ENCODE measurements at places on chromosomes 1 and 21. TPM values are rescaled to one million over a fixed set of nuclear protein-coding genes. Genes with fewer than 3 reads are reported as not detected.

Gene MNDA
- not detected for total RNA-seq

Gene FCGR3A
- not detected for total RNA-seq

Gene CTSE
- total RNA-seq: under 0.01 TPM

Gene RSBN1
- 15.6 TPM for total RNA-seq

Gene LCE3D
- total RNA-seq: not detected

Gene CCNL2
- 135 TPM for total RNA-seq

Gene NOL9
- 41.1 TPM for total RNA-seq

Gene APOBEC4
- not detected for total RNA-seq

Gene ARHGEF11
- total RNA-seq: 32.7 TPM

Gene NOS1AP
- total RNA-seq: 0.98 TPM

Gene TAS1R1
- total RNA-seq: not detected

Gene ZNF695
- 3.0 TPM for total RNA-seq

Gene SPRR2A
- not detected for total RNA-seq

Gene SDHC
- total RNA-seq: 65.9 TPM

Gene MRPL24
- 29.1 TPM for total RNA-seq

Gene SPRR2D
- not detected for total RNA-seq

Gene GPN2
- 13.1 TPM for total RNA-seq

Gene AHCYL1
- 50.0 TPM for total RNA-seq

Gene VWA5B1
- total RNA-seq: not detected

Gene OLIG2
- total RNA-seq: not detected

Gene PCP4L1
- total RNA-seq: not detected

Gene KLHDC7A
- total RNA-seq: not detected

Gene TBX19
- 0.98 TPM for total RNA-seq

Gene LPAR3
- not detected for total RNA-seq

Gene GBP6
- total RNA-seq: not detected

Gene NAV1
- total RNA-seq: 84.9 TPM

Gene C21orf58
- 6.0 TPM for total RNA-seq

Gene EPHA10
- total RNA-seq: not detected

Gene EDN2
- total RNA-seq: not detected

Gene GPR157
- total RNA-seq: 3.9 TPM

Gene STUM
- not detected for total RNA-seq

Gene TRAF5
- total RNA-seq: 14.9 TPM

Gene SMIM1
- 2.3 TPM for total RNA-seq

Gene PTPN22
- total RNA-seq: under 0.01 TPM

Gene TAL1
- 45.1 TPM for total RNA-seq

Gene DIO1
- total RNA-seq: not detected

Gene SH2D1B
- not detected for total RNA-seq

Gene OR6N2
- not detected for total RNA-seq

Gene FAM43B
- not detected for total RNA-seq

Gene KRTAP19-3
- total RNA-seq: not detected

Gene UBE2J2
- 48.2 TPM for total RNA-seq

Gene GJA5
- 2.0 TPM for total RNA-seq

Gene TIAM1
- 0.38 TPM for total RNA-seq

Gene PDXK
- total RNA-seq: 39.2 TPM
